ENCODE measurements at places on chromosomes 3 and 15. TPM values are rescaled to one million over a fixed set of nuclear protein-coding genes. Genes with fewer than 3 reads are reported as not detected.

- H3K4me3 ChIP-seq = no peak overlapping the region
- H3K36me3 ChIP-seq = no peaks in the 10 kb centered on the region
- no peaks in the 10 kb centered on the region for H3K27me3 ChIP-seq
- H3K27ac ChIP-seq = no peak overlapping the region
- no peaks in the 10 kb centered on the region for H3K4me1 ChIP-seq
Observed at GRCh38 chr3:170565495-170565894, 20.4 kb downstream of the SLC7A14 start.

DNA sequence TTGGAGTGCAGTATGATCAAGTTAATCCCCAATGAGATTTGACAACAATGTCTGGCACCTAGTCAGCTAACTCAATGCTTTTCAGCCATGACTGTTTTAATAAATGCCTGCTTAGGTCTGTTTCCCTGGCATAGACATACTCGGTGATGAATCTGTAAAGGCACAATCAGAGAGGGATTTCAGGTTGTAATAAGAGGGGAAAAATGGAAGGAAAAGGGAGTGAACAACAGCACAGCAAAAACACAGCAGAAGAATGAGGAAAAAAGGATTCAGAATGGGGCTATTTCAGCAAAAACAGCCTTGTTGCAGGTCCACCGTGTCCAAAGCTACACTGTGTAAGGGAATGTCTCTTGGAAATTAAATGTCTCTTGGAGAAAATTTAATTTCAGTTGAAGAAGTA is 19.3 kb upstream of the CHD2 start:
- peaks cover 2% of the 10 kb centered on the region for H3K36me3 ChIP-seq
- no peak overlapping the region for H3K4me3 ChIP-seq
- peak overlapping the region; percentile 83 for H3K27ac ChIP-seq

SI gene
- total RNA-seq = not detected

CHST13 gene
- 0.35 TPM for total RNA-seq

DNA sequence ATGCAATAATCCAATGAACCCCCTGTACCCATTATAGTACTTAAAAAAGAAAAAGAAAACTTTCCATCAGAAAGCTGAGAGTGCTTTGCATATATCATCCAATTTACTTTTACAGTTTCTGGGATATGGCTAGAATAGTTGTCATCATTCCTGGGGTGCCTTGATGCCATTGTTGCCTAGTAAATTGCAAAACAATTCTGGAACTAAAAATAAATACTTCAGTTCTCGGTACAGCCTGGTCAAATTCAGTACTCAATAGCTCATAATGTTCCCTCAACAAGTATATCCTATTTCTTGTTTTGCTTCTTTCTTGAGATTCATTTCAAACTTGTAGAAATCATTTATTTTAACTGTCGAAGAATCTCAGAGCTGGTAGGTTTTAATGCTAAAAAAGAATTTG is 334.7 kb upstream of the MDFIC2 start:
- no peak overlapping the region for H3K27ac ChIP-seq
- H3K36me3 ChIP-seq = no peaks in the 10 kb centered on the region
- H3K4me1 ChIP-seq = no peaks in the 10 kb centered on the region
- H3K27me3 ChIP-seq = no peaks in the 10 kb centered on the region
- DNase-seq = no peak
- H3K4me3 ChIP-seq = no peak overlapping the region

- no peak overlapping the region for H3K4me3 ChIP-seq
- H3K36me3 ChIP-seq = no peaks in the 10 kb centered on the region
- no peak for DNase-seq
- H3K4me1 ChIP-seq = no peaks in the 10 kb centered on the region
- H3K27me3 ChIP-seq = no peaks in the 10 kb centered on the region
- no peak overlapping the region for H3K27ac ChIP-seq
Observed at GRCh38 chr3:191262650-191263049, 63.6 kb downstream of the OSTN start.

DNA sequence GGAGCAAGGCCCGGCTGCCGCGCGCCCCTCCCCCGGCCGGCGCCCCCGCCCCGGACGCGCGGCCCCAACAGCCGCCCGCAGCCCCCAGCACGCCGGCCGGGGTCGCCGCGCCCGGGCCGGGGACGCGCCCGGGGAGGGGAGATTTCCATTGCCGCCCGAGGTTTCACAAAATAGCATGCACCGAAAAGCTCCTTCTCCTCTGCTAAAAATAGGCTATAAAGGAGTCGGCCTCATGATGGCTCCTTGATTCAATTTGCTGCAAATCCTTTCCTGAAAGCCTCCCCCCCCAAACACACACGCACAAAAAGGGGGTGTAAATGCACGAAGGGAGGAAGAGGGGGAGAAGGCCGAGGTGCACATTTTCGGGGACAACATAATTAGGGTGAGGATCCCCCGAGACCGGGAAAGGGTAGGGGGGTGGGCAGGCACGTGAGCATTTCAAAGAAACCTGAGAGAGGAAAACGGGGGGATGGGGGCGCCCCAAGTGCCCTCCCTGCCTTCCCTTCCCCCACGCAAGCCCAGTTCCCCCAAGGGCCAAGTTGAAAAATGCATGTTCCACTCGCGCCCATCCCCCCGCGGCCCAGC is 734 bp downstream of the TBL1XR1 start:
- peaks cover 58% of the 10 kb centered on the region for H3K4me1 ChIP-seq
- no peaks in the 10 kb centered on the region for H3K27me3 ChIP-seq
- H3K36me3 ChIP-seq = no peaks in the 10 kb centered on the region
- H3K4me3 ChIP-seq = peak overlapping the region; percentile 83
- peak overlapping the region; percentile 96 for H3K27ac ChIP-seq

SLC4A7 gene
- total RNA-seq = 17.9 TPM

DNA sequence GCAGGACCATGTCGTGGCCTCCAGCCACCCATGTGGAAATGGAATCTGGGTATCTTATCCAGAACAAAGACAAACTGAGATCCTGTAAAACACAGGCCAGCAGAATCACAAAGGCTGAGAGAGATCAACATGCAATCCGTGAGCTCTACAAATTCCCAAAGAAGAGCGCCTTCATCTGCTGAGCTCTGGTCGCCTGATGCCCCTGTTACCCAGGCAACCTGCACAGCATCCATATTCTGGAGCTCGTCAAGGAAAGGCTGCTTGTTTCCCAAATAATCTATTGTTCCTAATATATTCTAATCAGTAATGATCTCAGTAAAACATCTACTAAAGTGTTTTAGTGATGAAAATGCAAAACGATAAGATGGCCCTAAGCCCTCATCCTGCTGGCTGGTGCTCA is 133.6 kb downstream of the OCA2 start:
- H3K27ac ChIP-seq = no peak overlapping the region
- no peaks in the 10 kb centered on the region for H3K4me1 ChIP-seq
- no peak overlapping the region for H3K4me3 ChIP-seq
- H3K36me3 ChIP-seq = no peaks in the 10 kb centered on the region
- no peaks in the 10 kb centered on the region for H3K27me3 ChIP-seq
- DNase-seq = no peak

DNA sequence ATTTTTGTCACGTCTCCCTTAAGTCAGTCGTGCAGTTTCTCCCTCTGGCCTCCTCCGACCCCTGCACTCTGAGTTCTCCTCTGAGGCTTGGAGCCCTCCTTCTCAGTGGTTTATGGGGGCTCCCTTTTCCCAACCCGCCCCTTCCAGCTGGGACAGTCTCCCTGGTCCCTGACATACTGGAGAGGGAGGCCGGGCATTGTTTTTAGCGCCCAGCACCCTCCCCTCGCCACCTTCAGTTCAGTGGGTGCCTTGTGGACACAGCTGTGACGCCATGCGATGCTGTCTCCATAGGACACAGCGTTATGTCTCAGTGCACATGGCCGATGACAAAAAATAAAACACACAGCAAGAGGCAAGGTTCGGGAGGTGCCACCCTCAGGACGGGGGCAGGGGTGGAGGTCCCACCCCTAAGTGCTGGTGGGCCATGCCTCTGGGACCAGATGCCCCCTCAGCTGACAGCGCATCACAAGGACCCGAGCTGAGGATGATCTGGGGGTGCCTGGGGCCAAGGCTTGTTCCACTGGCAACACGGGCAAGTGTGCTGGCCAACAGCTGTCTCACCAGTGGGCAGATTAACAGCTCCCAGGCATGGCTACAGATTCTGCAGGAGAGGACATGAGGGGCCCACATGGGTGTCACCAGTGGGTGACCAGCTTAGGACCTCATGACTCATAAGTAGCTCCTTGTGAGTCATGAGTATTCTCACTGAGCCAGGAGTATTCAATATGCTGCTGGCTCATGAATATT is 81.6 kb downstream of the PLXNA1 start:
- H3K4me1 ChIP-seq = no peaks in the 10 kb centered on the region
- peaks cover 6% of the 10 kb centered on the region for H3K27me3 ChIP-seq
- DNase-seq = no peak
- no peaks in the 10 kb centered on the region for H3K36me3 ChIP-seq

IMPG2 gene
- 0.33 TPM for total RNA-seq

DNA sequence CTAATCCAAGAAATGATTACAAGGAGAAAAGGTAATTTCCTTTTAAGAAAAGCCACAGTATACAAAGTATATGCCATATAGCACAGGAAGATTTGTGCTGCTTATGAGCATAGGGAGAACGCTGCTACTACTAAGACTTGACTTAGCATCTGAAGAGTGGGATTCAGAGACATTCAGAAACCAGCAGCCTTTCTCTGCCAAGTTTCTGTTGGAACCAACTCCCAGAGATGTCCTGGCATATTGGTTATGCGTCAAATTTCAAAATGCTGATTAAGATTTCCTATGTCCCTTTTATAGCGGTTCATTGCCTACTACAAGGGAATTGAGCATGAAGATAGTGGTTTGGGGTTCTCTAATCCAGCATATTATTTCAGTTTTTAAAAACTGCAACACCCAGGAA is 4.9 kb downstream of the NR2E3 start:
- H3K4me1 ChIP-seq = no peaks in the 10 kb centered on the region
- no peaks in the 10 kb centered on the region for H3K27me3 ChIP-seq
- DNase-seq = no peak
- no peak overlapping the region for H3K4me3 ChIP-seq
- no peaks in the 10 kb centered on the region for H3K36me3 ChIP-seq

SLC12A1 gene
- not detected for total RNA-seq

- no peaks in the 10 kb centered on the region for H3K36me3 ChIP-seq
- DNase-seq = no peak
- H3K27ac ChIP-seq = no peak overlapping the region
- no peaks in the 10 kb centered on the region for H3K27me3 ChIP-seq
- no peaks in the 10 kb centered on the region for H3K4me1 ChIP-seq
- no peak overlapping the region for H3K4me3 ChIP-seq
Observed at GRCh38 chr3:80542456-80542855, 774.7 kb upstream of the ROBO1 start.
